ENCODE measurements at places on chromosomes 4 and X.

DNA sequence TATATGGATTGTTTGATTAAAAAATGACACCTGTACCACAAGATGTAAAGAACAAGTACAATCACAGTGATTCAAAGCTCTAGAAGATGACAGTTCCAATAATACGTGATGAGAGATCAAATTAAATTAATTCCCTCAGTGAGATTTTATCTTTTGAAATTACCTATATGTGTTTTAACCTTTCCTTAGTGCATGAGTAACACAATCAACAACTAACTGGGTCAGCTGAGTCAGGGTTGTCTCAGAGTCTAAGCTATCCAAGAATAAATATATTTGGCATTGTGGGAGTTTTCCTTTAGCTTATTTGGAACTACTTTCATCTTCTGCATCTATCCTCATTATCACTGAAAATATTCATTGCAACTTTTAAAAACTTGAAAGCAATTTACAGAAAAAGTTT, 162.8 kb downstream of the WDFY3 start:
- no peak for DNase-seq

- DNase-seq = no peak
Measured at GRCh38 chr4:143658336-143658735, 42.1 kb downstream of the FREM3 start.

GRCh38 chr4:100982345-100982744, 365.0 kb downstream of the PPP3CA start:
- DNase-seq = no peak

- DNase-seq = no peak
Measured at GRCh38 chr4:100849319-100849718, 331.5 kb upstream of the EMCN start.

DNA sequence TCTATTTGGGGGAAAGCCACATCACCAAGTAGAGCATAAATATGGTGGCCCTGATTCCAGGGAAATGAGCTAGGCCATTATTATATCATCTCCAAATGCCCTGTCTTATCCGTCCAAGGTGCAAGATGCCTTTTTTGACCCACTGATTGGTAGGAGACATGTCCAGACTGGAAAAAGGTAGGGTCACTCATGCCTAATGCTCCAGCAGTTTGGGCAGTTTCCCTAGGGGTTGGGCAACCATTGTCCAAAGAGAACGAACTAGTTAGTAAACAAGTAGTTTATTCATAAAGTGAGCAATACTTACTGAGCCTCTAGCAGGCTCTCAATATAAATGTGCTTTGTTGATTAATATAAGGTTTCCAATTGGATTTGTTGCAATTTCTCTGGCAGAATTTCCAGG, 6.2 kb downstream of the FHDC1 start:
- no peak for DNase-seq

DNA sequence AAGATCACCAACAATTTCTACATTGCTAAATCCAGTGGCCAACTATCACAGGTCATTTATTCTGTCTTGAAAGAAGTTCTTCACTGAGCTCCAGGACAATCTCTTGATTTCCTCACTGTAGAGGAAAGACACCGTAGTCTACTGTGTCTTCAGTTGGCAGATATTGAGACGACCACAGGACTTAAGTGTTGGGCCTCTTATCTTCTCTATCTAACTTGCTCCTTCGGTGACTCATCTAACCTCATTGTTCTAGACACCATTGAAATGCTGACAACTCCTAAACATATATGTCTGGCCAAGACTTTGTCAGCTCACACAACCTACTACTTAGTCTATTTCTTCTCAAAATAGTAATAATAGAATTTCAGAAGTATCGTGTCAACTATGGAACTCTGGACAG, 425.8 kb downstream of the ARAP2 start:
- DNase-seq = no peak
